NCI-H1105 treated with DMSO at 0.1 percent for 48 hours (cell line): ENCODE measurements at places on chromosomes 2 and 18.

GRCh38 chr2:48173141-48173540, 266.8 kb upstream of the FBXO11 start:
- no peak for DNase-seq

- no peak for DNase-seq
Observed at GRCh38 chr2:190493095-190493494, 41.4 kb downstream of the NEMP2 start.

DNA sequence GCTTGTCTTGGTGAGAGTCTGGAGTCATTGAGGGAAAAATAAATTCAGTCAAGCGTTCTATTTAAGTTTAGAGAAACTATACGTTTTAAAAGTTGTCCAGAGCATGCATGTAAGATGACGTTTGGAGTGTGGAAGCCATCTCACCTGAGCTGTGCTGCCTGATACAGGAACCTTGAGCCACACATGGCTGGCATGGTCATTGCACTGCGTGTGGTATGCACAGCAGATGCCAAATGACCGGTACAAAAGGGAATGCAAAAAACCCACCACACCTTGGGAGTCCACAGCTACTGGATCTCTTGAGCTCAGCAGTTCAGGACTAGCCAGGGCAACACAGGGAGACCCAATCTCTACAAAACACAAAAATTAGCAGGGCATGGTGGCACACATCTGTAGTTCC, 4.3 kb downstream of the MZT2B start:
- no peak for DNase-seq

DNA sequence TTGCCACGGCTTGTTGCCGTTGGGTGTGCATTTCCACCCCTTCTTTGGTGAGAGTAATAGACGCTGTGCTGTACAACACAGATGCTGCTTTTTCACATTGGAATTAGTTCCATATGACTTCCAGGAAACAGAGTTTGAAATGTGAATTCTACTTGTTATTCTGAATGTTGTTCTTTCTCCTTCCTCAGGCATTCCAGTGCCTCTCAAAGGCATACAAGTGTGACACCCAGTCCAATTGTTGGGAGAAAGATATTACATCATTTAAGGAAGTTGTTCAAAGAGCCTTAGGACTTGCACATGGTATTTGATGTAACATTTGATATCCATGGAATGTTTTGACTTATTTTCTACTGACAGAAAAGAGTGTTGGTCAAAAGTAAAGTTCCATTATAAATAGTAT, 134.4 kb upstream of the LTBP1 start:
- DNase-seq, result no peak

DNA sequence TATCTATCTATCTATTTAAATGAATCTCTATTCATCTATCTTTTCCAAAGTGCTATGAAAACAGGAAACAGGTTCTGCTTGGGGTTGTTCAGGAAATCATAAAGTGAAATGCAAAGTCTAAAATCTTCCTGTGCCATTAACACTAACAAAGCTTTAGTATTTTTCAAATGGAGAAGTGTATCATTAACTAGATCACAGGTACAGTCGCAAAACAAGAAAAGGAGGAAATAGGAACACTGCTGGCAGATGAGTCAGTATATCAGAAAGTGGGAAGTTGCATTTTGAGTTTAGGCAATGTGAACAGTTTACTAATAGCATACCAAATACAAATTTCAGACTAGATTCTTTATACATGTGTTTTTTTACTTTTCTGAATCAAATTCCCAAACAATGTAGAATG, 888.5 kb upstream of the FSHR start:
- DNase-seq, result no peak

DNA sequence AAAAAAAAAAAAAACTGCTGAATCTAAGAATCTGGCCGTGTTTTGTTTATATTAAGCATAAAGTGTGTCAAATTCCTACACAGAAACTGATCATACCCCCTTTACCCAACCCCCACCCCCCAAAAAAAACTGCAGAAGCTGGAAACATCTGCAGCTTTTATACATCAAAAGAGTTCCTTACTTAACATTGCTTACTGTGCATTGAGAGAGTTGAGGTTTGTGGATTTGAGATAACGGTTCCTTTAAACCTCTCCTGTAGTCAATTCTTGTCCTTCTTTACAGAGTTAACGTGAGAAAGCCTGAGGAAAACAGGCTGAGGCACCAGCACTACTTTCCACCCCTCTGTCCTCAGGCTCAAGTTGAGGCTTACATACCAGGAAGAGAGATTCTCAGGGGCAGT, 34.5 kb downstream of the FRZB start:
- DNase-seq, result no peak

DNA sequence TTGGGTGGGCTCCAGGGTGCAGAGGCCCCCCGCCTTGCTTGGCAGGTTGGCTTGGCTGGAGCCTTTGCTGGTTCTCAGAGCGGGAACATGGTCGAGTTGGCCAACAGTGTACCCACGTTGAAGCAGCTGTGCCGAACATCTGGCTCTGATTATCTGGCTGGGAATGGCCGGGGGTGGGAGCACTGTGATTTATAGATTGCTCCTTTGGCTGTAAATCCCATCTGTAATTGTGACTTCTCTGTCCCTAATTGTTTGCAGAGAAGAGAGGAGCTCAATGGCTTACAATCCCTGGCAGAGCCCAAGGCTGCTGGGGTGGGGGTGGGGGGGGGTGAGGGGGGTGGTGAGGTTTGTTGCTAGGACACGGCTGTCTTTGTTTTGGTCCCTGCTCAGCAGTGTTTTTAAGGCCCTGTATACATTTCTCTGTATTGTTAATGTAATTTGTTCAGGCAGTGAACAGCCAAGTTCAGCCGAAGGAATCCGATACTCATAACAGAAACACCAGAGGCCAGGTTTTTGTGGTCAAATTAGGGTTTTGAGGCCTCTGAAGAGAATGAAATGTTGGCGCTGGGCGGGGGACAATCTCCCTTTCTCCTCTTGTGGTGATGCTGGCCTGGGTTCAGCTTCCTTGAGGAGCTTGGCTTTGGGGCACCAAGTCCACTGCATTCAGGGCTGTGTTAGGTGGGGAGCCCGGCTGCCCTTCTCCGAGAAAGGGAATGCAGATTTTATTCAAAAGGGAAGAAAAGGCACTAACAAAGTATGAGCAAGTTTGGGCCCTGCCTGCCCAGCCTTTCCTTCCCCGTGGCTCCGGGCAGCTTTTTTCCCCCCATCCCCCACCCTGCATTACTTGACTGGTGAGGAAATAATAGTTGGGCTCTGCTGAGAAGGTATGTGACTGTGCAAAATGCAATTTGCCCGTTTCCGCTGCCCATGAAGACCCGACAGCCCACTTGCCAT, 82.5 kb downstream of the TCF7L1 start:
- peak; percentile 31 for DNase-seq

DNA sequence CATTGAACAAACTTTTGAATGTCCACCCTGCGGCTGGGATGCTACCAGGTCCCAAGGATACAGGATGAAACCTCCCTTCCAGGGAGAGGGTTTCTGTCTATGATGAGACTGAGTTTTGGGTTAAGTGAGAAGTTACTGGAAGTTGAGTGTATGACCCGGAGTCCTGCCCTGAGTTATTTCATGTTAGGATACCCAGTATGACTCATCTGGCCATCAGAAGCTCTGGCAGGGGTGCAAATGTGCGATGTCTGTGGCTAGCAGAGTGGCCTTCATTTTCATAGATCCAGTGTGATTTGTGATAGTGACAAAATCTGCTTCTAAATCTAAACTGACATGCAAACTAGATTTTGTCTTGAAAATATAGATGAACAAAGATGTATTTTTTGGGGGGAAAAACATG, 55.3 kb downstream of the KCTD1 start:
- no peak for DNase-seq

GRCh38 chr18:79241755-79242154, 154.0 kb upstream of the NFATC1 start:
- peak; percentile 97 for DNase-seq

DNA sequence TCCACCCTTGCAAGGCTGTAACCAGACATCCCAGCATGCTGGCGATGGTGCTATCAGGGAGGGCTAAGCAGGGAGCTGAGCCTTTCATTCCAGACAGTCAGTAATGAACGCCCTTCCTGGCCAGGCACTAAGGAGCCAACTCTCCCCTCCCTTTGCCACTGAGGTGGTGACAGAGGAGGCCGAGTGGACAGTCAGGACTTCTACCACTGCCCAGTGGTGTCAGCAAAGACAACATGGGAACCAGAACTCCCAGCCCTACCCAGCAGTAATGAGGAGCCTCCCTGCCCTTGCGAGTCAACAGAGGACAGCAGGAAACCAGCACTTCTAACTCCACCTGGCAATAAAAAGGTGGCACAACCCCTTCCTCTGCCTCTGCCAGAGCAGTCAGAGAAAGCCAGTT, 68.6 kb downstream of the ZAP70 start:
- no peak for DNase-seq

DNA sequence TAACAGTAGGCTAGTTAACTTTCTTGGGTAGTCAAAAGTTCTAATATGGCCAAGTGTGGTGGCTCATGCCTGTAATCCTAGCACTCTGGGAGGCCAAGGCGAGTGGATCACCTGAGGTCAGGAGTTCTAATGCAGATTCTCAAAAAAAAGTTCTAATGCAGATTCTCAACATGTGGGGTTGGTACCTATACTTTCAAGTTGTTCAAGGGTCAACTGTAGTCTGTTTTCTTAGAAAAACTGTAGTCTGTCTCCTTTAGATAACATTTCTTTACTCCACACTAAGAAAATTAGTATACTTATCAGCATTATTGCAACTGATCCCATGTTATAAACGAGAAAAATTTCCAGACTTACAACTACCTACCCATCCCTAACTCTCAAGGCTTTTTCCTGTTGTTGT, 16.6 kb downstream of the INO80D start:
- DNase-seq, result no peak

GRCh38 chr18:36578871-36579710, 249.7 kb downstream of the TPGS2 start:
- no peak for DNase-seq

DNA sequence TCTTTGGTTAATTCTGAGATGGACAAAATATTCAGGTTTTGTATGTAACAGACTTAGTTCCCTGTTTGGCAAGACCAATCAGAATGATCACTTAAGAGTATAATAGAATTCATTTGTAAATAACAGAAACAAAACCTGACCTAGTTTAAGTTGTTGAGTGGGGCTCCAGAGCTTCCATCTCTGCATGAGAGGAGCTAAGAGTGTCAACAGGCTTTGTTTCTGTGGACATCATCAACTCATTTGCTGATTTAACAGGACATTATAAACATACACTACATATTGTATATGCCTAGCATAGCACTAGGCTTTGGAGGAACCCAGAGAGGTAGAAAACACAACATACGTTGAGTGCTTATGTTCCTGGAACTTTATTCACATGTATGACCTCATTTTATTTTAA, 75.3 kb upstream of the TRIB2 start:
- no peak for DNase-seq

DNA sequence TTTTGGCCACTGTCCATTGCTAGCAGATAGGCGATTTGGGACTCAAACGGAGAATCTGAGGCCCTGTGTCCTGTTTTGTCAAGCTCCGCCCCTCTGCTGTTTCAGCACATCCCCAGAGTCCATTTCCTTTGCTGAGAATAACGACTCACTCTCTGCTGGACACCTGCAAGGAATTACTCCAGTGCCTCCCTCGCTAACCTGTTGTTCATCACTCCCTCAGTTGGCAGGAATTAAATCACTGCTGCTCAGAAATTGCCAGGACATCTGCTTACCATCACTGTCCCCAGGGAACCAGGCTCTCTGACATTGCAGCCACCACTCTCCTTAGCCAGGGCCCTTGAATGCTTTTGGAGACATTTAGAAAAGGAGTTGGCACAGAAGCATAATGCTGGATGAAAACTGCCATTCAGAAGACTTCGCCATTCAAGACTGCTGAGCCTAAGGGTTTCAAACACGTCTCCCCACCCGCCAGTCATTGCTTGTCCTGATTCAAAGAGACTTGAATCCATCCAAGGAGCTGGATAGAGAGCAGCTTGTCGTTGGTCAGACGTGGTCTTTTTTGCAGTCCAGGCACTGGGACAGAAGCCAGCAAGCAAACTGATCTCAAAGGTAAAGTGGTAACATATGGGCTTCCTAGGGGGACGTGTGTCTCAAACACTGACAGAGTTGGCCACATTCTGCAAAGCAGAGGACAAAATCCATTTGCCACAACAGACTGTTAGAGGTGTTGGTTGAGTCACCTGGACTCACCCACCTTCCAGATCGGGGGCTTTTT, 155.3 kb downstream of the UXS1 start:
- DNase-seq, result no peak

DNA sequence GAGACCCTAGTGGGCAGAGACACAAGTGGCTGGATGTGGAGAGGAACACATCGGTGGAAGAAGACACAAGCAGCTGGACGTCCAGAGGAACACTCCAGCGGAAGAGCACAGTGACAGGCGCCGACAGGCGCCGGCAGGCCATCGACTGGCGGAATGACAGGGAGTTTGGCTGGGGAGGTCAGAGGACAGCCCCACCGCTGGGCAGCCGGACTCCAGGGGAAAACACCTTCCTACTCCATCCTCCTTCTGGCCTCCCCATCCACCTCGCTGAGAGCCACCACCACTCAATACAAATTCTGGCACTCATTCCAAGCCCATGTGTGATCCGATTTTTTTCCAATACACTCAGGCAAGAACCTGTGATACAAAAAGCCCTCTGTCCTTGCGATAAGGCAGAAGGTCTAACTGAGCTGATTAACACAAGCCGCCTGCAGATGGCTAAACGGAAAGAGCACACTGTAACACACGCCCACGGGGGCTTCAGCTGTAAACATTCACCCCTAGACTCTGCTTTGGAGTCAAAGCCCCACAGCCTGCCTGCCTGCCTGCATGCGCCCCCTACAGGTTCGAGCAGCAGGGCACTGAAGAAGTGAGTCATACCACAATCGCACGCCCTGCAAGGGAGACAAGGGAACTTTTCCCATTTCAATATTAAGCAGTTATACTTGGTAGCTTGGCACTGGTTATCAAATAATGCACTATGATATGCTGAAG, 50.2 kb upstream of the LRP1B start:
- no peak for DNase-seq

GRCh38 chr2:219398721-219399363, 11.1 kb upstream of the DNPEP start:
- DNase-seq, result peak; percentile 35

GRCh38 chr18:52244658-52245057, 95.3 kb upstream of the DCC start:
- no peak for DNase-seq

DNA sequence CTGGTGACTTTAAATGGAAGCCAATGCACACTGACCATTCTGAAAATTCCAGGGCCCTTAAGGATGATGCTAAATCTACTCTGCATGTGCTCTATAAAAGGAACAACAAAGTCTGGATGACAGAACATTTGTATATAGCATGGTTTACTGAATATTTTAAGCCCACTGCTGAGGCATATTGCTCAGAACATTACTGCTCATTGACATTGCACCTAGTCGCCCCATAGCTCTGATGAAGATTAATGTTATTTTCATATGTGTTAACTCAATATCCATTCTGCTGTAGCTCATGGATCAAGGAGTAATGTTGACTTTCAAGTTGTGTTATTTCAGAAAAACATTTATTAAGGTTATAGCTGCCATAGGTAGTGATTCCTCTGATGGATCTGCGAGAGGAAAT, 827.5 kb upstream of the CHAC2 start:
- DNase-seq, result no peak

DNA sequence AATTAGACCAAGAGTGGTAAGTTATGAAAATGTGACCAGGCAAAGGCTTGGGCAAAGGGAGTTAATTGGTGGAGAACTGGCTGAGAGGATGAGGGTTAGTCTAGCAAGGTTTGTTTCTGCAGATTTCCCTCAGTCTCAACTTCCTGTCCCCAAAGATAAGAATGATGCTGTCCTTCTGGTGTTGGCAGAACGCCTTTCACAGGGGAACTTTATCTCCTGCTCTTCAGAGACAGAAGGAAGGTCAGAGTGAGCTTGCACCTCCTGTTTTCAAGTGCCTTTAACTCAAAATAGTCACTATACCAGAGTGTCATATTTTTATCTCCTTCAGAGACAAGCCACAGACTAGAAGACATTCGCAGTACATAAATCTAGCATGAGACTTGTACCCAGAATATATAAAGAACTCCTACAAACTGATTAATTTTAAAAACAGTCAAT, 95.7 kb downstream of the TEX51 start:
- no peak for DNase-seq
